ENCODE measurements at places on chromosomes 2 and 18.

- no peak for DNase-seq
Observed at GRCh38 chr18:10296491-10296890, 157.9 kb upstream of the APCDD1 start.

DNA sequence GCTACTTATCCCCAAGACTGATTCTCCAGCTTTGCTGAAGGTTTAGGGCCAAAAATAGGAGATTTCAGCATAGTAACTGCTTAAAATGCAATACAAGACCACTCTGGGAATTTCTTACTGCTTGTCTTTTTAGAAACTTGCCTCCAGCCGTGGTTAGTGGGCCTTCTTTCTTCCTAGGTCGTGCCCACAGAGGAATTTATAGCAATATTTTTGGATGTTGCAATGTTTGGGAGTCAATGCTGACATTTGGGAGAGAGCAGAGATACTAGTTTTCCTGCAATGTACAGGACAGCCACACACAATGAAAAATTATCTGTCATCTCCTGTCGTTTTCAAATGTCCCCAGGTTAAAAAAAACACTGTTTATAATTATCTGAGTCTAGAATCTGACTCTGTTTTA lies 25.6 kb upstream of the CERS6 start:
- DNase-seq, result no peak

- no peak for DNase-seq
Observed at GRCh38 chr2:44452069-44452583, 90.4 kb downstream of the CAMKMT start.

- no peak for DNase-seq
Observed at GRCh38 chr18:63182310-63182772, 137.2 kb downstream of the BCL2 start.

- no peak for DNase-seq
Observed at GRCh38 chr2:219282375-219282774, 3.2 kb downstream of the DNAJB2 start.

DNA sequence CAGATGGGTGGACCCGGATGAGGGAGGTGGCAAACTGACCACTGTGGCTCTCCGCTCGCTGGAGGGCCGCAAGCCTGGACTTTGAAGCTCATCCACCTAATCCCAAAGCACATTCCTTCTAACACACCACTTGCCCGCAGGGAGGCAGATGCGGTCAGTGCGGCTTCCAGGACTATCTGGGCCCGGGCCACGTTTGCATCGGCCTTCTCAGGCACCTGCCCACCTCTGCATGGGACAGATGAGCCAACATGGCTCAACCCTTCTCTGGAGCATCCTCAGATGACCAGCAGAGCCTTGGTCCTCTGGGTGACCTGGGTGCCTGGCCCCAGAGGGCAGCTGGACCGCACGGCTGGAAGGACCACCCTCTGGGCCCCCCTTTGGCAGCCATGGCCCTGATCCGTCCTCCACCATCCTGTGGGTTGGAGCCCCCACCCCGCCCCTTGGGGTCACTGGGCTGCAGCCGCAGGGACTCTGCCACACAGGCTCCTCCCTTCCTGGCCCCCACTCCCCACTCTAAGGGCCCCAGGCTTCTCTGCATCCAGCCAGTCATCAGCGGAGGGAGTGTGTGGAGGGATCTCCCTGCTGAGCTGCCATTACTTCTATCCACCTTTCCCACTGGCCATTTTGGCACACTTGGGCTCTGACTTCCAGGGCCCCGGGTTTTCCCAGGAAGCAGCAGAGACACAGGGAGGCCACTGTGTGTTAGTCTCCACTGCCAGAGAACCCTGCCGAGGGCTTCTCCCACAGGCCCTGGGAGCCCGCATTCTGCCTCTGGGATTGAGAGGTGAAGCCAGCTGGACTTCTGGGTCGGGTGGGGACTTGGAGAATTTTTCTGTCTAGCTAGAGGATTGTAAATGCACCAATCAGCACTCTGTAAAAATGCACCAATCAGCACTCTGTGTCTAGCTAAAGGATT lies 12.3 kb downstream of the HDAC4 start:
- DNase-seq, result no peak

GRCh38 chr2:233836359-233836758 lies 18.0 kb downstream of the HJURP start:
- DNase-seq, result no peak

GRCh38 chr2:111143107-111143842 lies 22.6 kb downstream of the BCL2L11 start:
- no peak for DNase-seq

DNA sequence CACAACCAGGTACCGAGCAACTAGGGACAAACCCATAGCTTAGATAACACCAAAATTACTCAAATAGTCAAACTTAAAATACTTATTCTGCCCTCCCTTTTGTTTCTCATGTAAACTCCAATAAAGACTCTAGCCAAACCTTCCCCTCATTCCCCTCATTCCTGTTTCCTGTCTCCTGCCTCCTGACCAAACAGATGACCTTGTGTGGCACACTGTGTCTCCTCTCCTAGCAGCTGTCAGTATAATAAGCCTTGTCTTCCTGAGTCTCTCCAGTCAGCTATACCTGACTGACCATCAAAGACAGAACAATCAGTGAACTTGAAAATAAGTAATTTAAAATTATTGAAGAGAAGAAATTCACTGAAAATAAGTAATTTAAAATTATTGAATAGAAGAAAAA lies 14.3 kb downstream of the SULT1C4 start:
- no peak for DNase-seq

DNA sequence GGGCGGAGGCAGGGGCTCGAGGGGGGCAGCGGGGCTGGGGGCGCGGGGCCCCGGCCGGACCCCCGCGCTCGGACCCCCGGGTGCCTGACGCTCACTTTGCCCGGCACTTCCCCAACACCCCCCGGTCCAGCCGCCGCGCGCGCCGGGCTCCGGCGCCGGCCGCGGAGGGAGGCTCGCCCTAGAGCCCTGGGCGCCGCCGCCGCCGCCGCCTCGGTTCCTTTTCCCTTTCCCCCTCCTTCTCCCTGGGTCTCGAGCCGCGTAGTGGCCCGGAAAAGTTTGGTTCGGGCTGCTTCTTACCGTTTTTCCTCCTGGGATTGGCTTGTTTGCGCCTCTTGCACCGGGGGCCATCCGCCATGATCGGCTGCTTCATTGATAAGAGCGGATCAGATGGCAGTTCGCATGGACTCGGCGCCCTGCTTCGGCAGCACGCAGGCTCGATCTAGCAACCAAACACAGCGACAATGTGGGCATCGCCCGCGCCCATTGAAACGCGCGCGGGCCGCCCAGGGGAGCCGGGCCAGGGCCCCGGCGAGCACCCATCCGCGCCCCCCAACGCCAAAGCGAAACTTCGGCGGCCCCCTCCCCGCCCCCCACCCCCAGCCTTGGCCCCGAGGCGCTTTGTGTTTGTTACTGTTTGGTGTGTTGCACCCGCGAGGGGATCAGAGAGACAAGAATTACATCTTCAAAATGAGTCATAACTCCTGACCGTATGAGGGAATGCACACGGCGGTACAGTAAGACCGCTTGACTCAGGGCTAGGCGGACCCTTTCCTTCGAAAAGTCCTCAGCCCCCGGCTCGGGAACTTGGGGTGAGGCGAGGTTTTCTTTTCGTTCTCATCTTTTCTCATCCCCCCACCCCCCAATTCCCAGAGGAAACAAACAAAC lies 2.7 kb downstream of the ZEB2 start:
- peak; percentile 67 for DNase-seq

GRCh38 chr2:175097297-175097696 lies 70.7 kb downstream of the ATF2 start:
- no peak for DNase-seq

GRCh38 chr2:88680266-88680902 lies 11.1 kb upstream of the RPIA start:
- DNase-seq, result no peak

GRCh38 chr18:58310517-58310916 lies 266.5 kb downstream of the NEDD4L start:
- peak; percentile 44 for DNase-seq

DNA sequence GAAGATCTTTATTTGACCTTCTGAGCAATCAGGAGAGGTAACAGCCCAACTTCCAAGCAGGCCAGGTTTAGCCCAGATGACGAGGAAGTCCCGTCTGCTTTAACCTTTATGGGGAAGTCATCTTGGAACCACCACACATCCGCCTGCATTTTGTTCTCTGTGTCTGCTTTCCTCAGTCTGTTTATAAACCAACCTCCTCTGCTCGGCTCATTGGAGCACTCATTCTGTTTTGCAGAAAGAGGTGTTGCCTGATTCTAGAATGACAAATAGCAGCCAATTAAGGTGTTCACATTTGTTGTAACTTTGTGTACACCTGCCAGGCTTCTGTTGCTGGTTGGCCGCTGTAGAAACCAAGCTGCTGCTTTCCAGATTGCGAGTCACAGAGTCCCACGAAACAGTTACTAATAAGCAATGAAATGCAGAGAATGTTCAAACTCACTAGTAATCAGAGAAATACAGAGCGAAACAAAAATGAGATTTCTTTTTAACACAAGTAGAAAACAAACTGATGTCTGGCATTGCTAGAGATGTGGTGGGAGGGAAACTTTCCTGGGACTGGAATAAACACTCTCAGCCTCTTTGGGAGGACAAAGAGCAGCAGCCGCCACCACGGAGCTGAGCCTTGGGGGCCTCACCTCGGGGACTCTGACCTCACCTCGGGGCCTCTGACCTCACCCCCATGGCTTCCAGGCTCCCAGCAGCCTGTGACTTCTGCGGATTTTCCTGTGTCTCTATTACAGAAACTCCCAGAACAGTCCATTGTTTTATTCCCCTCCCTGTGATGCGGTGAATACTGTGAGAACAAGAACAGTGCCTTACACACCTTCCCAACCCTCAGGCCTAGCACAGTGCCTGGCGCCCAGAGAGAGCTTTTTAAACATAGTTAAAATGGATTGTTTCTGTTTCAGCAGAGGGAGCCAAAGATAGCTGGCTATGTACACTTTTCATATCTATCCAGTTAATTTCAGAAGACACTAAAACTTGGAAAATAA lies 64.0 kb downstream of the MBP start:
- peak; percentile 83 for DNase-seq

DNA sequence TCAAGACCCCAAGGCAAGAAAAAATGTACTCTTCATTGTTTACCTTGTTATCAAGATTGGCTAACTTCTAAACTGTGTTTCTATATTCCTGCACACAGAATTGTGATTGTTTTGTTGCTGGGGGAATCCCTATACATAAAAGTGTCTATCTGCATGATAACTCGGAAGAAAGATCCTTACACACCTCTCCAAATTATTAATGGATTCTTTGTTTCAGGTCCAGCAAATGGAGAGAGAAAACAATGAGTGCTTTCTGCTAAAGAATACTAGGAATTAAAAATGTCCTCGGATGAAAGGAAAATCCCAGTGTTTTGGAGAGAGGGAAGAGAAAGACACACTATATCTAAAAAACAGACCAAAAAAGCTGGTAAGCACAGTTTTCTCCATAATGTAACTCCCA lies 6.2 kb upstream of the DAPL1 start:
- no peak for DNase-seq

GRCh38 chr2:19355931-19356544 lies 2.4 kb downstream of the OSR1 start:
- DNase-seq, result no peak

DNA sequence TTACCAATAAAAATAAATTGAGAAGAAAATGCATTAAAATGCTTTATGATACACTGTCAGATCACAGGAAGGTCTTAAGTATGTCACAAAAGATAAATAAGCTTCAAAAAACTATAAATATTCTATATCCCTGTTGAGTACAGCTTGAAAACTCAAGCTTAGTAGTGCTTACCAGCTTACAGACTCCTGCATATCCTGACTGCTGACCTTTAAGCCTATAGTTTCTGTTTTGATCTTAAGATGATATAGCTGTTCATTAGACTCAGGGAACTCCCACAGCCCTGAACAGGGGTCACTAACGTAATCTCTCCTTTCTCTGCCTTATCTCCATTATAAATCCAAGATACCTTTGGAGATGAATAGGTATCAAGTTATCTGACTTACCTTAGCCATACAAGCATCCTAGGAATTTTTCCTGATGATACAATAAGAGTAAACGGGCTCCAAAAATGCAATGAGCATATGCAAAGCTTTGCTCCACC lies 93.7 kb upstream of the RBBP8 start:
- DNase-seq, result no peak

- DNase-seq, result no peak
Observed at GRCh38 chr2:9596621-9597311, 34.0 kb downstream of the YWHAQ start.

DNA sequence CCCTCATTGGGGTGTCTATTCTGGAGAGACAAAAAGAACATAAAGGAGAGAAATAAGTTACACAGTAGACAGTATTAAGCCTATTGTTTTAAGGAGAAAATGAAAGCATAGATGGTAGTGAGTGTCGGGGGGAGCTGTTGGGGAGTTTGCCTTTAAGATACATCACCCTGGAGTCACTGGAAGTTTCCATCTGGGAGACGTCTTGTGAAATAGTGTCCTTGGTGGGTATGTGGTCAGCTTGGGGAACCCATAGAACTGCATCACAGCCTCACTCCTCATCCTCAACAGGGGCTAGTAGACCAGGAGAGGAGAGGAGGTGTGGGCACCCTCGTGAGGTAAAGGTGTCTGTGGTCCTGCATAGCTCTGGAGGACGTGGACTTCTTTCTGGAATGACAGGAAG lies 60.6 kb downstream of the RNF144A start:
- no peak for DNase-seq

- no peak for DNase-seq
Observed at GRCh38 chr2:12054956-12055618, 308.7 kb downstream of the LPIN1 start.

DNA sequence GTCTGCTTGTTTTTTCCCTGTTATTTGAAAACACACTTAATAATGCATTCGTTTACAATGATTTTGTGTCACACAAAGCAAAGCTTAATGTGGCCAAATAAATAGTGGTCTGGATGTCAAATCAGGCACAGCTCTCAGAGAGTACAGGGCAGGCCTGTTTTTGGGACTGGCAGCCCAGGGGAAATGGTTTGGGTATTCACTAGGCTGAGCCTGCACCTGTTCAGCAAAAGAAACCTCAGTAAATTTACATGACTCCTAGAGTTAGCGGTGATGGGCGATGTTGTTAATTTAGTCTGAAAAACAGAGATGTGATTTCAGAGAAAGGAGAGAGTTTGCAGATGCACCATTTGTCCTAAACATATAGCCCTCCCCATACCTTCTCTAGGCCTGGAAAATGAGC lies 197.1 kb downstream of the ALK start:
- no peak for DNase-seq

- DNase-seq, result no peak
Observed at GRCh38 chr2:61640406-61640805, 102.2 kb upstream of the XPO1 start.

- no peak for DNase-seq
Observed at GRCh38 chr2:180662521-180662920, 317.9 kb upstream of the UBE2E3 start.

GRCh38 chr2:37080266-37080665 lies 3.9 kb downstream of the HEATR5B start:
- peak; percentile 42 for DNase-seq

DNA sequence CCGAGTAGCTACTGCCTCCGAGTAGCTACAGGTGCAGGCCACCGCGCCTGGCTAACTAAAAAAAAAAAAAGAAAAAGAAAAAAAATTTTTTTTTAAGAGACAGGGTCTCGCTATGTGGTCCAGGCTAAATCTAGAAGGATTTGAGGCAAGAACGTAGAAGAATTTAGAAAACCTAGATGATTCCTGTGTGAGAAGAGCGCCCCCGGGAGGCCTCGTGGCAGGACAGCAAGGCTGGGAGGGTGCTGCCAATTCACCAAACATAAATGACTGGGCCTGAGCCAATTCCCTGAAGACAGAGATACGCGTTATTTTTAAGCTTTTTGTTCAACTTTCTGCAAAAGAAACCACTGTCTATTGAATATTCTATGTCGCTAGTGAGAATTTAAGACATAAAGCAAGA lies 90.1 kb upstream of the TGFA start:
- DNase-seq, result no peak
